RCC 7860 (cell line): ENCODE measurements at places on chromosomes 16 and 17.

DNA sequence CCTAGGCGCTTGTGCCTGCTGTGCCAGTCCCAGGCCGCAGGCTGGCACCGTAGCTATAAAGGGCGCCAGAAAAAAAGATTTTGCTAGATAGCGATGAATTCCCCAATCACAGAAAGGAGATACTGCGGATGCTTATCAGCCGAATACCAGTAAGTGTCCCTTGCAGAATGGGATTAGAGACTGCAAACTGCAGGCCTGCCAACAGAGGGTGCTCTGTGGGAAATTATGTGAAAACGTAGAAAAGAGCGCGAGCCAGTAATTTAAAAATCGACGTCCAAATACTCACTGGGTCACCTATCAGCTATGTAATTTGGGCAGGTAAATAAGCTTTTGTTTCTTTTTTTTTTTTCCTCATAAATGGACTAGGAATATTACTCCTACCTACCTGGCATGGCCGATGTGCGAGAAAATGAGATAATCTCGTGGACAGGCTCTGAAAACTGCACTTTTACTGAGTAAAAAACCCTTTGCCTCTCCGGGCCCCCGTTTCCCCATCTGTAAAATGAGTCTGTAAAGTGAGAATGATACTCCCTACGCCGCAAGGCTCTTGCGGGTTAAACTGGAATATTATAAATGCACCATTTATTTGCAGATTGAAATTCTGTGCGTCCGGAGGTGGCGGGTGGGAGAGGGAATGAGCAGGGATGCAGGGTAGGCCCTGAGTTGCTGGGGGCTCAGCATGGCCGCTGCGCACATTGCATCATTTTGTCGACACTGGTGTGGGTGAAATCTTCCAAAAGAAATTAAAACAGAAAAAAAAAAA, 1.2 kb upstream of the COG1 start:
- DNase-seq = peak; percentile 61

DNA sequence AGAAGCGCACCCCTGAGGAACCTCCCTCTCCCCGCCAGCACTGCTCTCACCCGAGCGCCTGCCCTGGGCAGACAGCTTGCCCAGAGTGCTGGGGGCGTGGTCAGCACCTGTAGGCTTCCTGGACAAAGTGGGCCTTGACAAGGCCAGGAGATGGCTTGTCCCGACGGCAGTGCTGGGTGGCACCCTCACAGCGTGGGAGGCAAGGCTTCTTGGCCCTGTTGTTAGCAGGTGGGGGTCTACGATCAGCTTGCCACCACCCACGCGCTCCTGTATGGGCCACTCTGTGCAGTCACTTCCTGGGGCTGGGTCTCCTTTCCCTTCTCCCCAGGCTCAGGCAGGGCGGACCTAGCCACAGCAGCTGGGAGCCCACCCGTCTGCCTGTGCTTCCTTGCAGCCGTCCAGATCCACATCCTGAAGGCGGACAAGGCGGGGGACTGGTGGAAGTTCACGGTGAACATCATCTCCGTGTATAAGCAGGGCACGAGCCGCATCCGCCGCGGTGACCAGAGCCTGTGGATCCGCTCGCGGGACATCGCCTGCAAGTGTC, 218.0 kb downstream of the NTN1 start:
- DNase-seq = no peak

DNA sequence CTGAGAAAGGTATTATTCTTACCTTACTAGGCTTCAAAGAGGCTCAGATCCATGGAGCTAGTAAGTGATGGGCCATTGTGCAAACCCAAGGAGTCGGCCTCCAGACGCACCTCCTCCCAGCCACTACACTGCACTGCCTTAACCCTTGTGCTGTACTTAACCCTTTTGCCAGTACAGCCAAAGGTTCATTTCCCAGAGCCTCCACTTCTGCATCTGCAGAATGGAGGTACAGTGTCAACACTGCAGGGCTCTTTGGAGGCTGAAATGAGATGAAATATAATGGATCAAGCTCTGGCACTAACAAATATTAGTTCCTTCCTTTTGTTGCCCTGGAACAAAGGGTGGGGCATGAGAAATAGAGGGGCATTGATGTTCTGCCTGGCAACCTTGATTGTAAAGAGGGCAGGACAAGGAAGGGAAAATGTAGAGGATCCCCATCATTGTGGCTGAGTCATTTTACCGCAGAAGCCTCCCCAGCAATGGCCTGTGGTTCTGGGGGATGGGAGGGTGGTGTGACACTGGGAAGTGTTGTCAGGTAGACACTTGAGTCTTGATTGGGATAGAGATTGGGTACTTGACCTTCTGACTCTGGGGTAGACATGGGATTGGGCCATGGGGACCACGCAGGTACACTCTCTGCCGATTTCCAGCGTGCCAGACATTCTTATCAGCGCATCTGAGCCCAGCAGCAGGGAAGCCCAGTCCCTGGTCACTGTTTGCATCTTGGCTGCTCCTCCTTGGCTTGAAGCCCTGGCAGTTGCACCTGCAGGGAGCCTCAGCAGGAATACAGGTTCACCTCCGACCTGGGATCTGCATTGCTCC, 84.0 kb downstream of the MSI2 start:
- DNase-seq = no peak

DNA sequence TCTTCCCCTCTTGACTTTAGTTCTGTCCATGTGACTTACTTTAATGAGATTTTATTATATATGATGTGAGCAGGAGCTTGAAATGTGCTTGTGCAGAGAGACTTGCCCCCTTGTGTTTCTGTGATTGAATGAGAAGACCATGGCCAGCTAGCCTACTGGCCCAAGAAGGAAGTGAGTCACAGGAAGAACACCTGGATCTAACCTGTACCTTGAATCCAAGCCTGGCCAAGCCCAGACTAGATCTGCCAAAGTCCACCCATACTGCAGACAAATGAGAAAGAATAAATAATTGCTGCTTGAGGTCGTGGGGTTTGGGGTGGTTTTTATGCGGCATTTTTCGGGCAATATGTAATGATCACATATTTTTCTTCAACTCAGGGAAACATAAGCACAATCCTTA, 9.6 kb downstream of the ABCA10 start:
- no peak for DNase-seq

- DNase-seq = no peak
These were observed 248.8 kb downstream of the HS3ST3A1 start for GRCh38 chr17:13352747-13353415.

DNA sequence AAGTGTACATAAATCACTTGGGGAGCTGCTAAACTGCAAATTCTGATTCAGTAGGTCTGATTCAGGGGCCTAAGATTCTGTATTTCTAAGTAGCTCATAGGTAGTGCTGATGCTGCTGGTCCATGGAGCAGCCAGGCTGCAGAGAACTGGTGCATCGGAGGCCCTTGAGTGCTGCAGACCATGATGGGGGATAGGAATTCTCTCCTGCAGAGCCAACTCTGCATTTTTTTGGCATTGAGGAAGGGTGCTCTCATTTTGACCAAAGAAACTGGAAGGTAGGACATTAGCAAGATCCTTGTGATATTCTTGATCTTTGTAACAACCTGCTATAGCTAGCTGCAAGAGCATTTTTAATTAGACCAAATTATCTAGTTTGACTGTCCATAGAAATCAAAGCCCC, 4.7 kb downstream of the HOXB2 start:
- no peak for DNase-seq

DNA sequence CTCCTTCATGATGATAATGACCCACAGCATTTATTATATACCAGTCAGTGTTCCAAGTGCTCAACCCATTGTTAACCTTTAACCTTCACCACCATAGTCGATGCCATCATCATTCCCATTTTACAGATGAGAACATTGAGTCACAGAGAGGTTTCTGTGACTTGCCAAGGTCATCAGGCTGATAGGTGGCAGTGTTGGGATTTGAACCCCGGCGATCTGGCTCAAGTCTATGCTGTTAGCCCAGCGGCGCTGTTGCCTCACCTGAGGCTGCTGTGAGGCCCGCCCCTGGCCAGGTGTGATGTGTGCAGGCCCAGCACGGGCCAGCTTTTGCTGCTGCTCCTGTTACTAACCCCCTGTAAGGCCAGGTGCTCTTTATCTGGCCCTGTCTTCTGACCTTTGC, 101.2 kb downstream of the OR1D5 start:
- DNase-seq = no peak

GRCh38 chr17:41413353-41413957, 10.9 kb downstream of the KRT37 start:
- no peak for DNase-seq

- no peak for DNase-seq
These were observed 1.3 kb upstream of the ADGRG5 start for GRCh38 chr16:57540906-57541753.

DNA sequence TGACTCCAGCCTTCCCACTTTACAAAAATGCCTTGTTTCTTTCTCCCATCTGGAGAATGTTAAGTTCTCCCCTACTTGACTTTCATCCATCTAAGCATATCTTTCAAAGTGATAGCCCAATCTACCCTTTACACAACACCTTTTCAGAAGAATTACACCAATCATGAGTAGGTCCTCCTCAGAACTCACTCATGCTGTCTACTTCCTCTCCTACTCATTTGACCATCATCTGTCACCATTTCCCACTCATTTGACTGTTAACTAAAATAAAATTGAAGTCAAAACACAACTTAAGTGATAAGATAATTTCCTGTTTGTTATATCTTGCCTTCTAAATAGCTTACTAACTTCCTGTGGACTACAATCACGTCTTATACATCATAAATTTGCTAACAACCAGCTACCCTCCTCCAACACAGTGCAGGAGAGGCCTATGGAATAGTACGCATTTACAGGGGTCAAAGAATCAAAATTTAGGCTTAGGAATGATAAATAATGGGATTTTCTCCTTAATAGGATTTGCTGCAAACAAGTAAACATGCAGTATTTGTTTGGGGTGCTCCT, 16.1 kb downstream of the KCNJ16 start:
- DNase-seq = no peak

- DNase-seq = no peak
These were observed 154.2 kb upstream of the GSE1 start for GRCh38 chr16:85458968-85459367.

DNA sequence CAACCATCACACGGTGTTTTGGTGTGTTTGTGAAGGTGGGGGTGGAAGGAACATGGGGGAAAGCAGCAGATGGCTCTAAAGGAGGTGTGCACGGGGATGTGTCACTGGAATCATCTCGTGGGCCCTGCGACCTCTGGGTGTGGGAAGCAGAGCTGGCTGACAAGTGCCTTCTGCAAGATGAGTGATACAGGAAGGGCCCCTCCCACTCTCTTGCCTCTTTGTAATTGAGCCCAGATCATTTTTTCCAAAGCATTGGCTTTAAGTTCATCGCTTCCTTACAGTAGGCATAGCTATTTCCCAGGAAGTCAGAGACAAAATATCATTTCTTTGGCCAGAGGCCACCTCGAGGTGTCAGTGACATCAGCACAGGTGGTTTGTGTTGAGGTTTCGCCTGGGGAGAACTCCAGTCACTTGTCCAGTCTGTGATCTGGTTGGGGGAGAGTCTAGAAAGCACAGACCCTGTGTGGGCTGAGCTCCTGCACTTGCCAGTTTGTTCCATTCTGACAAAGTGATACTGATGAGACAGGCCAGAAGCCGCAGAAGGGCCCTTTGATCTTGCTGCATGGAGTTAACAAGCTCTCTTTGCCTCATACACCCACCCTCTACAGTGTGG, 20.6 kb upstream of the SNTB2 start:
- no peak for DNase-seq

DNA sequence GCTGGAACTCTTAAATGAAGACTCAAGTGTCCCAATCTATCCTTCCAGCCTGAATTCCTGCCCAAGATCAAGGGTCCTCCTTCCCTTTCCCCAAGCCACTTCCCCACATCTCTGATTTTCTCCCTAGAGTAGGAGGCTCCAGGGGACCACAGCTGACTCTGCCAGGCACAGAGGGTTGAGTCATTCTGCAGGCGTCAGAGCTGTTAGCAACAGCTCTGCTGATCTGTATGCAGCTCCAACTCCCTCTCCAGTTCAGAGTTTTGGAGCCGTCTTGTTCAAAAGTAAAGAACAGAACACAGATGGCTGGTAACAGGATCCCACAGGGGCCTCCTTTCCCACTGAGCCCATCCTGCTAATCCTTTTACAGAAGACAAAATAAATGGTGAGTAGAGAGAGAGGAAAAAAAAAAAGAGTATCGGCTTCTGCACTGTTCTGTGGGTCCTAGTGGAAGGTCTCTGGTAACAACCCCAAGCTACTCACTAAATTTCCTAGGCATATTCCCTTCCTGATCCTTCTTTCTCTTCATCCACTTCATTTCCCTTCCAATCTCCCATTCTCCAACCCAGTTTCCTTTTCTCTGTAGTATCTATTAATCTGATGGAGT, 13.4 kb upstream of the TAOK1 start:
- peak; percentile 41 for DNase-seq

- DNase-seq = peak; percentile 66
These were observed 922 bp upstream of the SLC2A4 start for GRCh38 chr17:7280519-7281073.

GRCh38 chr17:33137426-33137825, 145.8 kb downstream of the SPACA3 start:
- no peak for DNase-seq

- DNase-seq = no peak
These were observed 70.3 kb downstream of the RAI1 start for GRCh38 chr17:17751489-17752088.

GRCh38 chr16:79437764-79438751, 162.5 kb downstream of the MAF start:
- peak; percentile 92 for DNase-seq

DNA sequence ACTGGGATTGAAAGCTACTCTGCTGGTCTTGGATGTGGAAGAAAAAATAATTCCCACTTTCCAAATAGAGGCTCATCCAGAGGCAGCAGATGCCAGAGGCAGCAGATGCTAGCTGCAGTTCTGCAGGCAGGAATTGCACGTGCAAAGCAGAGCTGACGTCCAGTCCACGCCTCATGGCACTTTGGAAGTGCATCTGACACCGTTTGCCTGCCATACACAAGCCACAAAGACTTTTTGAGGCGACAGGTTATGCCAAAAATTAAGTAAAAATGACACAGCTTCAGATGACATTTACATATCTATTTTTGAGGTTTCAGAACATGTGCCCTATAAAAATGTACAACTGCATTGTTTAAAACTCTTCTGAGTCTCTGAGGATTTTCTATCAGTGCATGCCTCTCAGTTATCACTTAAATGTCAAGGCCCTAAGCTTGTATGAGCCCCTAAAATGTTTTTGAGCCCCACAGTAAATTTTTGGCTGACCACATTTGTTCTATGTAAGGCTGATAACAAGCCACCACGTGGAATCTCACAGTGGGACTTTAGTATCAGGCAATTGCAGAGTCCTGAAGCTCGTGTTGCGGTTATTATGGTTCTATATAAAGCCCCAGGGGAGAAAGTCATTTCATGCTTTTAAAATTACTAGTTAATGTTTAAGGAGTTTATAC, 239.2 kb downstream of the PRKCA start:
- DNase-seq = peak; percentile 74

DNA sequence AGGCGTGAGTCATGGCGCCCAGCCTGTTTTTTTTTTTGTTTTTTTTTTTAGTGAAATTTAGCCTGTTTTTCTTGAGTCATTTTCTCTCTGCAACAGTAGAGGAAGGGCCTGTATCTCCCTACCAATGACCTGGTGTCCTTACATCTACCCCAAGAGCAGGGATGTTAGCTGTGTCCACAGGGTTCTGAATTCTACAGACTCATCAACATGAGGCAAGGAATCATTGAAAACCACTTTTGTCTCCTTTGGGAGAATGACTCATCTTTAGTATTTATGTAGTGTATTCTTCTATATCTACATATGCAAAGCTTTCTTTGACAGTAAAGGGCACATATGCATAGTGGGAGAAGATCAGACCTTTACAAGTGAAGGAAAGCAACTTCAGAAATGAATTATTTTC, 105.3 kb downstream of the SPECC1 start:
- DNase-seq = no peak
